ENCODE measurements at places on chromosomes 7 and 10.

GRCh38 chr7:95989301-95989700, 216.9 kb downstream of the DYNC1I1 start:
- no peak for DNase-seq

GRCh38 chr7:80883154-80884025, 35.5 kb downstream of the SEMA3C start:
- DNase-seq, result peak; percentile 95

DNA sequence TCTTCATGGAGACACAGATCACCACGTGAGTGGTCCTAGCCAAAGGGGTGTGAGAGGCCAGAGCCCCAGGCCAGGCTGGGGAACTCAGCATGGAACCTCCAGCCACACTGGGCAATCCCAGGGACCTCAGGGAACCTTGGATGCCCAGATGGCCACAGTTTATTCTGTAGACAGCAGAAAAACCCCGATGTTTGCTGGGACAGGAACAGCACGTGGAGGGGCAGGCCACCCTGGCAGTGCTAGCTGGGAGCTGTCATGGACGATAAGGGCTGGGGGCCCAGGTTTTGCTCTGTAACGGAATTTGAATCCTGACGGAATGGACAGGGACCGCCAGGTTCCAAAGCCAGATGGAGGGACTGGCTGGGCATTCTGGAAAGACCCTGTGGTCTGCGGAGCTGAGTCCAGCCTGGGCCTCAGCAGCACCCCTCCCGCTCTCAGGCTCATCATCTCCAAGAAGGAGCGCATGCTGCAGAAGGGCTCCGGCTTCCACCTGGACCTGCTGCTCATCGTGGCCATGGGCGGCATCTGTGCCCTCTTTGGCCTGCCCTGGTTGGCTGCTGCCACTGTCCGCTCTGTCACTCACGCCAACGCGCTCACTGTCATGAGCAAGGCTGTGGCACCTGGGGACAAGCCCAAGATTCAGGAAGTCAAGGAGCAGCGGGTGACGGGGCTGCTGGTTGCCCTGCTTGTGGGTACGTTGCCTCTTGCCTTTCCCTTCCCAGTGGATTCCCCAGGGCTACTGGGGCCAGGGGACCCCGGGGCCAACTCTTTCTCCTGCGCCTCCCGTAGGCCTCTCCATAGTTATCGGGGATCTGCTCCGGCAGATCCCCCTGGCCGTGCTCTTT, 5.6 kb downstream of the FASTK start:
- no peak for DNase-seq

GRCh38 chr7:23093546-23093945, 12.0 kb upstream of the KLHL7 start:
- no peak for DNase-seq

- DNase-seq, result no peak
These were observed 223.5 kb upstream of the GHITM start for GRCh38 chr10:83915801-83916200.

DNA sequence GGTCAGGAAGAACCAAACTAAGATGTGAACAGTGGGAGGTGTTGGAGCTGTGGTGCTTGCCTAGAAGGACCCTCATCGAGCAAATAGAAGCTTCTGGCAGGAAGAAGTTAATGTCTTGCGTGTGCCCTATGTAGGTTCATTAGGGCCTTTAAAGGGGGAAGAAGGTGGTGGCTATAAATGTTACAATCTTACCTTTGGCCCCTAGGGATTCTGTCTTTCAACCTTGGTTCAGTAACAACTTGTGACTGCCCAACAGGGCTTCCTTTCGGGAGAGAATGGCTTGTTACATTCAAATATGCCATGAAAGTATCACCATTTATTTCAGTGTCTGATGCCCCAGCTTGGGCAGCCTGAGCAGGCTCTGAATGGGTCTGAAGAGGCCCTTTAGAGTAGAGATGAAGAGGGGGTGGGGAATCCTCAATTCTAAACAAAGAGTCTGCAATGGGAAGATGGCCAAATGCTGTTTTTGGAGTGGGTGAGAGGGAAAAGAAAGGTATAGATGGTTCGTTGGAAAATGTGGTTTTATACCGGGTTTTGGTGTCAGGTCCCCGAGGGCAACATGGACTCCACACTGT, 108.0 kb downstream of the TCF7L2 start:
- no peak for DNase-seq

- no peak for DNase-seq
These were observed 59.7 kb downstream of the TLL2 start for GRCh38 chr10:96453856-96454583.

- no peak for DNase-seq
These were observed 24.5 kb downstream of the CRCP start for GRCh38 chr7:66138994-66139752.

- no peak for DNase-seq
These were observed 101.6 kb downstream of the RNF133 start for GRCh38 chr7:122597277-122597676.

DNA sequence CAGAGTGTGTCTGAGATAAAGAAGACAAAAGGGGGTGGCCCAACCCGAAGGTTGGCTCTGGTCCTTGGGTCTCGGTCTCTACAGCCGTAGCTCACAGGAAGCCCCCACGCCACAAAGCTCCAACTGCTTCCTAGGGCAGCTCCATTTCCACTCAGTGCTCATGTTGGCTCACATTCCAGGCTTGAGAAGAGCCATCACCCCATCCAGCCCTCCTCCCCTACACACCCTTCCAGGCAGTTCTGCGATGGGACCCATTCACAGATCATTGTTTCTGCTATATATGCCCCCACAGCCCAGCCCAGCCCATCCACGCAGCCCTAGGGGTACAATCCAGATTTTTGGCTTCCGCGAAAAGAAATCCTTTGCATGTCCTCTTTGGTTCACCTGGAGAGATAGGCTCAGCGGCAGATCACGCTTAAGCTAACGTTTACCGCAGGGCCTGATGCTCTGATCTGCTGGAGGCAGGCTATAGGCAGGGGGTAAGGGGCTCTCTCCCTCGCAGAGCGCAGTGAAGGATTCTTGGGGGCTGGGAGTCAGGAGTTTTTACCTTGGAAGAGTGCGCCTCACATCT, 6.2 kb upstream of the HOXA11 start:
- DNase-seq, result no peak

DNA sequence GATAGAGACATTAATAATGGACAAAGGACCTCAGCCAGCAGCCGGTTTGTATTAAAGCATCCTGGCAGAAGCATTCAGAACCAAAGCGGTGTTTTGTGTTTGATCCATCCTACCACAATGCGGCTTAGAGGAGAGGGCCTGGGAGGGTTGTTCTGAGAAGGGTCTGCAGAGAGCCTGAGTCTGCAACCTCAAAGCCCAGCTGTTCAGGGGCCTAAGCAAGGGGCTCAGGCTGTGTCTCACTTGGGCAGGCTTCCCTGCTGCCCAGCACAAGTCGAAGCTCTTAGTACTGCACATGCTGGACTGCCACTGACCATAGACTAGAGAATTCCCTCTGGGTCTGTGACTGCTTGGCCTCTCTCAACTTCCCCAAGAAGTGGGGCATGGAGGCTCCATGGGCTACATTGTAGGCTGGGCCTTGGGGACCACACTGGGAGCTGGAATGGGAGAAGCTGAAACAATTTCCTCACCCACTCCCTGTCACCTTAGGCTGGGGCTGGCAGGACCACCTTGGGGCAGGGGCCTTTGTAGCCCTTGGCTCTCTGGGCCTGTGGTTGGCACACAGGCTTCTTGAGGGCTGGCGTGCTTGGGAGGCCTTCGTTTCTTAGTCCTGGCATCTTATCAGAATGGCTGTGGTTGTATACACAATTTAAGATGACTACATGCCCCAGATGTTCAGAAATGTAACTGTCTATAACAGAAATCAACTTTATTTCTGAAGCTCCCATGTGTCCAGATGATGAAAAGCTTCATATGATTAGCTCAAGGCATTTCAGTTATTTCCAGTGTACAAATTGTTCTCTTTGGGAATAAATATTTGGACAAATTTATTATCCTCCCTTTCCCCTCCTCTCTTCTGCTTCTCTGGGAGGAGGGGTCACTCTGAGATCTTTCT, 44.5 kb downstream of the LRRC18 start:
- DNase-seq, result peak; percentile 23

DNA sequence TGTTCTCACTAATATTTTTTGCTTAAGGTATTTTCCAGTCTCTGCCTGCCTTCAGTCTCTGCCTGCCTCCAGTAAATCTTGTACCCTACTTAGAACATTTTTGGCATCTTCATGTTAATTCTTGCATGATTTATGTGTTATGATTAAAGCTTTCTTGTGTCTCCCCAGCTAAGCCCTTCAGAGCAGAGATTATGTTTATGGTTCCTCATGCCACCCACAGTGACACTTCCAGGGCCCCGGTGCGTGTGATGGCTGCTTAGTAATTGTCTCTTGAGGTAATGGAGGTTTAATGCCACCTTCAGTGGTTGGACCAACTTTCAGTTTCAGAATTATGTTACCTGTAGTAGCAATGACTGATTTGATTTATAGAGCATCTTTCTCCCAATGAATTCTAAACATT, 70.6 kb upstream of the MET start:
- no peak for DNase-seq

DNA sequence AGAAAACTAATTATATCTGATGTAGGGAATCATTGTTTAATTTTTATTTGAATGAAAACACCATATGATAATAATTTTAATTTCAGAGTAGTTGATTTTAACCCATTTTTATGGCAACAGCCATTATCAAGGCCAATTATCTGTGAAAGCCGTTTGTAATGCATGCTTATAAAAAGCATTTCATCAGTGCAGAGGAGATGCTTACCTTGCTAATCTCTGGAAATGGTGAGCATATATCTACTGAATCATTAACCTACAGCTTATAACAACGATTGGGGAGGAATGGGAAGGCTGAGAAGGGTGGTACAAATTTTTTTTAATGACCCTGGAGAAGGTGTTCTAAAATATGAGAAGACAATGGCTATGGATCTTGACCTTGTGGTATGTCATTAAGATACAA, 235.6 kb downstream of the DGKB start:
- DNase-seq, result no peak

GRCh38 chr10:80540981-80541750, 3.5 kb downstream of the SH2D4B start:
- DNase-seq, result no peak

- DNase-seq, result no peak
These were observed 23.9 kb downstream of the RNF133 start for GRCh38 chr7:122675011-122675410.

DNA sequence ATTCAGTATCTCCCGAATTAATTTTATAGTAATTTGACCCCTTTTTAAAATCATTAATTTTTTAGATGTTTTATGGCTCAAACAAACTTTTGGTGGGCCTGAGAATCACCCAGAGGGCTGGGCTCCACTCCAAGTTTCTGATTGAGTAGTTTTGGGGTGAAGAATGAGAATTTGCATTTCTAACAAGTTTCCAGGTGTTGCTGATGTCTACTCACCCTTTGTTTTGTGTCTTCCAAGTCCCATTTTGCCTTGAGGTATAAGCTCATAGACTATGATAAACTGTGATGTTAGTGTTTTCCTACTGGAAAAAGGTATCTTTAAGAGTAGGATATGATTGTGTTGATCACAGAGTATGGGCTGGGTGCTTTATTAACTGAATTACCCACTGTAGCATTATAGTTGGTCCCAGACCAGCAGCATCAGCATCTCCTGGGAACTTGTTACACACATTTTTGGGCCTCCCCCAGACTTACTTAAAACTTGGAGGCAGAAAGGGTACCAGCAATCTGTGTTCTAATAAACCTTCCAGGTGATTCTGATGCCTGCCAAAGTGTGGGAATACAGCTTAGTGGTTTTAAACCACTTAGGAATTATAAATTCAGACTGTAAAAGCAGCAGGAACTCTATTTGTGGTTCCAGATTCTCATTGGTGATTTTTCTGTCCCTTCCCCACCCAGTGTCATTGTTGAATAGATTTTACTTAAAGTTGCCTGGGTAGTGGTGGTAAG, 19.1 kb downstream of the ZNRF2 start:
- DNase-seq, result no peak

GRCh38 chr10:108362296-108362695, 1197.8 kb upstream of the SORCS1 start:
- no peak for DNase-seq

- DNase-seq, result no peak
These were observed 96.5 kb downstream of the NRF1 start for GRCh38 chr7:129707910-129708499.

DNA sequence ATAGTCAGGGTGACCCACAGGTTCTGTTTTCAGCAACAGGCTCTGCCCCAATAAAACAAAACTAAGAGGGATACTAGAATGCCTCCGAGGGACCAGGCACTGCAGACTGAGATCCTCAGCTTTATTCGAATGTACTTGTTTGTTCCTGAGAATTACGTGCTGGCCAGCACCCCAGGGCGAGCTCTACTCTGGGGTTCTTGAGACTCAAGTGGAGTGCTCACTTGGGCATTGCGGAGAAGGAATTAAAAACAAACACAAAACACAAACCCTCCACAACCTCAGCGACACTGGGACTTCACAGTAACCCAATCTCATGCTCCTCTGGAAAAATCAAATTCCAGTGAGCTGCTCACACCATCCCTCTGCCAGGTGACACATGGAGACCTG, 250.7 kb downstream of the TNS3 start:
- DNase-seq, result no peak

- no peak for DNase-seq
These were observed 520 bp downstream of the ELAPOR2 start for GRCh38 chr7:87058744-87059524.

DNA sequence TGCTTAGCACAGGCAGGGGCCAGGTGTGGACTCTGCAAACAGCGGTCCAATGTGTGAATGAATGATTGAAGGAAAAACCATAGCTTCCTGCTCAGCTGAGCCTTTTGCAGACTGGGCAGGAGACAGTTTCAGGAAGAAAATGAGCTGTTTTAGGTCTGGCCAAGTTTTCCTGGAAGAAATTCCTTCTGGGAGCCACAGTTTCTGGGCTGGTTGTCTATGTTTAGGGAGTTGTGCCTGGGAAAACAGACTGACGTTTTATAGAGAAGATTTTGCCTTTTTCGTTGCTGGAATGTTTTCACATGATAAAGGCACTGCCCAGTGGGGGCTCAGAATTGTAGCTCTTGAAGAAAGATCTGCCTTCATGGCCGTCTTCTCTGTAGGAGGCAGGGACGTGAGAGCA, 255.1 kb downstream of the CCSER2 start:
- DNase-seq, result no peak

- no peak for DNase-seq
These were observed 114.1 kb upstream of the NRP1 start for GRCh38 chr10:33448421-33449140.

DNA sequence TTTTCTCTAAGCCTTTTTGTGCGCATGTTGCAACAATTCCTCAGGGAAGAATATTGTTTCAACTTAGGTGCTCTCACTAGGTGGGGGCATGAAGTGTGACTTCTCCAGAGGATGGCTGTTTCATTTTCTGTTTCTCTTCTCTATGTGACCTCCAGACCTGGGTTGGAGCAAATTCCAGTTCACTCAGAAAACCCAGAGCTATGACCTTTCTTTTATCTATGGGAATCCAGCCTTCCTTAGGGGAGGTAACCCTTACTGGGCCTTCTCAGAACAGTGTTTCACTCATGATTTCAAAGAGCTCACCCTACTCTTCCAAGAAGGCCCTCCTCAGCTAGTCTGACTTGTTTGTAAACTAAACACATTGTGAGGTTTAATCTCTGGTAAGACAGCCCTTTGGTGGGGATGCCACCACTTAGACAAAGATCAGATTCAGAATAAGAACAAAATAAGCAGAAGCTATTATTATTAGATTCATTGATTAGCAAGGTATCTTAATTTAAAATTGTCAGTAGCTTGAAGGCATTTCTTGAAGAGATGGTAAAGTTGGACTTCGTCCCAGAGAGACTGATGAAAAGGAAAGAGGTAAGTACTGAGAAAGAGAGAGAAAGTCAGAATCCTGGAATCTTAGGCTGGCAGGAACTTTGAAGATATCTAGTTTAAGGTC, 16.6 kb upstream of the TAS2R60 start:
- no peak for DNase-seq

- DNase-seq, result no peak
These were observed 1157.6 kb upstream of the CELF2 start for GRCh38 chr10:9860045-9860444.

- peak; percentile 18 for DNase-seq
These were observed 113.7 kb downstream of the BRAF start for GRCh38 chr7:140810830-140811556.

All from AG09319 (cell line).